ENCODE measurements at places on chromosomes 4 and X.

DNA sequence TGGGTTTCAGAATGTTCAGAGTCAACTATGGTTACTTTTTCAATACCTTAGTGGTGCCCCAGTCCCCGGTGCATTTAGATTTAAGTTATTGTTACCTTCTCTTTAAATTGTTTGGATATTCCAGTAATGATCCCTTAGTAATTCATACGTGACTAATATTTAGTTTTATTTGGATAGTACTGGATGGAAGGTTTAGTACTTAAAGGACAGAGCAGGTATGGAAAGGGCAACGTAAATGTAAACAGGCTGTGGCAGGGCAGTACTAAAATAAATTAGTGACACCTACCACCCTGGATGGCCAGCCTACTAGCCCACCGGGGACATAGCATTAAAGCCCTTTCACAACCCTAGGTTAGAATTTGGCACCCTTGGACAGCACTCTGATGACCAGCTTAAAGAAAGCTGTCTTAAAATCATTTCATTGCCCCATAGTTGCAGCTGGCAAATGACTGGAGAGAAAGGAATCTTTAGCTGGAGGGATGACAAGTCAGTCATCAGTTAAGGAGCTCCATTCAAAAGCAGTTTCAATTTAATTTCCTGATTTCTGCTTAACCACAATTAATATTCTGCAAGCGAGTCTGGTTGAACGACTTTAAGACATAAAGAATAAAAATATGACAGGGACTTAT lies 16.4 kb downstream of the PLP1 start:
- no peak for DNase-seq

- DNase-seq, result peak; percentile 75
Observed at GRCh38 chrX:13092455-13092941, 48.1 kb upstream of the FAM9C start.

- no peak for DNase-seq
Observed at GRCh38 chr4:81604683-81605218, 133.0 kb upstream of the RASGEF1B start.

DNA sequence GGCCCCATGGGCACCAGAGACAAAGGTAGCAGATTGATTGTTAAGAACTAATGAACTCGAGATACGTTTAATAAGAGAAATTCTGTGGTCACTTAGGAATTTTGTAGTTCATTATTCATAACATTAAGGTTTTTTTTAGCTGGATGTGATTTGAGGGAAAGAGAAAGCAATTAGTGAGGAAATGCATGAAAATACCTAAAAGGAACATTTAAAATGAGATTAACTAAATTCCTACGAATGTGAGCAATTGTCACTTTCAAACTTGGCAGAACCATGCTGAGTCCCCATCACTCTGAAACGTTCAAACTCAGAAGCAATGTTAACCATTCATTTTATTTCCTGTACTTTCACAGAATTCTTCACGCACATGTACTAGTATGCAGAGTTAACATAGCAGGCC lies 5.9 kb downstream of the PRMT9 start:
- DNase-seq, result no peak

DNA sequence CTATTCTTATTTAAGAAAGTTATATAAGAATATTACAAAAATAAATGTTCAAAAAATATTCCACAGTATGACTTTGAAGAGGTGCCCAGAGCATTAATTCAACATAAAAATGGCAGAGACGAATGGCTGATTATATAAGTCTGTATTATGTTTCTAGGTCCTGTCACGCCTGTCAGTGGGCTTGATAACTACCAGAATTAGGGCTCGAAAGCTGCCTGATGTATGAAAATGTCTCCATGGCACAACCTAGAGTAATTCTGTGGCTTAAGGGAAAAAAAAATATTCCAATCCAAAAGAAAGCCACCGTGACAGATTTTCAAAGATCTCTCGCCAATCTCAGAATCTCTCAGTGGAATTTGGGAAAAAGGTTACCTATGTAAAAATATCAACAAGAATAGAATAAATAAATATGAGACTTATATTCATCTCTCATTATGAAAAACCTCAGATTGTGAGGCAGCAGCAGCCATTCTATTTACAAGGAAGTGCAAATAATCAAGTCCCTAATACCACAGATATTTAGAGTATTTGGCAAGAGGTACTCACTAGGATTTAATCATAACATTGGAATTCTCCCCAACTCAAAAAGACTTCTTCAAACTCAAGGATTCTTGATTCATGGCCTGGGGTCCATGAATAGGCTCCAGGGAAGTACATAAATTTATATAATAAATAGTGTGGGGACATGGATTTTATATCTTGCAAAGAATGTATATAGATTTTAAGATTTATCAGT lies 489.1 kb upstream of the INTU start:
- DNase-seq, result no peak

DNA sequence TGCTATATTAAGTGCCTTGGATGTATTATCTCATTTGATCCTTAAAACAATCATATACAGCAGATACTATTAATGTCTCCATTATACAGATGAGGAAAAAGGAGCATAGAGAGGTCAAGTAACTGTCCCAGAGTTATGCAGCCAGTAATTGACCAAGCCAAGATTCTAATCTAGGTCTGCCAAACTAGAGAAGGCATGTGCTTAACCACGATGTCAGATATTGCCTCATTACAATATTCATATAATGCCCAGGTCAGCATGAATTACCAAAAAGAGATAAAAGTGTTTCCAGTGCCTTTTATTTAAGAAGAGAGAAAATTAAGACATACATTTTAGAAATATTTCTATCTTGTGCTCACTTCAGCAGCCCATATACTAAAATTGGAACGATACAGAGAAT lies 7.1 kb downstream of the ARHGEF6 start:
- DNase-seq, result no peak

DNA sequence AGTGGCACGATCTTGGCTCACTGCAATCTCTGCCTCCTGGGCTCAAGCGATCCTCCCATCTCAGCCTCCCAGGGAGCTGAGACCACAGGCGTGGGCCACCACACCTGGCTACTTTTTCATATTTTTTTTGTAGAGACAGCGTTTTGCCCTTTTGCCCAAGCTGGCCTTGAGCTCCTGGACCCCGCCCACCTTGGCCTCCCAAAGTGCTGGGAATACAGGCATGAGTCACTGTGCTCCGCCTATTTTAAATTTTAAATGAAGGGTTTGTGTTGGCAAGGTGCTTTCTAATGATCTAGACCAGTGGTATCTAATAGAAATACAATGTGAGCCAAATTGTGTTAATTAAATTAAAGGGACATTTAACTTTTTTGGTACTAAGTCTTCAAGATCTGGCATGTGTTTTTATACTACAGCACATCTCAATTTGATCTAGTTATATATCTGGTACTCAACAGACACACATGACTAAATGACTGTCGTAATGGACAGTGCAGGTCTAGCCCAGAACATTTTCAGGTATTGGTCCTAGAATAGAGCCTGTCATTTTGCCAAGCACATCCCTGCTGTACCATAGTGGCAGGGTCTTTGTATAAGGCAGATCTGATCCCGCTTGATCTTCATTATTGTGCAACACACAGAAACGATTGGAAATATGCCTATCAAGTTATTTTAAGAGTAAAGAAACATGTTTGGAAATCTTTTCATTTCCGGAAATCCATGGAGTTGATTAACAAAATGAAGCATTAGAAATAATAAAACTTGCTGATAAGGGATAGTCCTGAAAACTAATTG lies 7.3 kb downstream of the PGK1 start:
- no peak for DNase-seq

- no peak for DNase-seq
Observed at GRCh38 chr4:36281384-36282106, at the start of gene DTHD1. Gene DTHD1, plus strand, starts transcription at chr4:36281616. Its CDS starts 143 bp downstream, at chr4:36281759.

GRCh38 chrX:53882331-53882730 lies 161.9 kb downstream of the PHF8 start:
- DNase-seq, result no peak

GRCh38 chr4:186924723-186925122 lies 201.1 kb upstream of the FAT1 start:
- DNase-seq, result no peak

DNA sequence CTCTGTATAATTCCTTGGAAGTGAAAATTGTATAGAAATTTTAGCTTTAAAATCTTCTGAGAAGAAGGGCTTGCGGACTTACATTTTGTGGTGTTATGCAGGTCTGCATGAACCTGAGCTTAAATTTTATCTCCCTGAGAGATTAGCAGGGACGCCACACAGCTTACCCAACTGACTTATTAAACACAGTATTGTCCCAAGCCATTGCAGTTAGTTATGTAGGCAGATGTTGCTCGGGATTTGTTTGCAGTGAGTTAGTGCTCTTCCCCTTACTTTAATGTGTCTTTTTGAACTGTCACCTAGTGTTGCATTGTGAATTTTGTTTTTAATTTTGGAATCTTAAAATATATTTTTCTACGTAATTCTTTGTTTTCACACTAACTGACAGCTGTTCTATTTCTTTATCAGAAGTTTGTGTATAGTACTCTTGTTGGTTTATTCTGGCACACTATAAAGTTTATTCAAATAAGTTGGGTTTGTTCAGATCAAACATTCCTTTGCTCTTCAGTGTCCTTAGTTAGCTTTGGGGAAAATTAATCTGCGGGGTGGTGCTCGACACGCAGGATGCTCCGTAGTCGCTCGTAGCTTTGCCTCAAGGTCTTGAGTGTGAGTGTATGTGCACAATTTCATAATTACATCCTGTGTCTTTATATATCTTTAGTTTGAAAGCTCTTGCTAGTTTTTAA lies 145.4 kb downstream of the STIM2 start:
- no peak for DNase-seq

DNA sequence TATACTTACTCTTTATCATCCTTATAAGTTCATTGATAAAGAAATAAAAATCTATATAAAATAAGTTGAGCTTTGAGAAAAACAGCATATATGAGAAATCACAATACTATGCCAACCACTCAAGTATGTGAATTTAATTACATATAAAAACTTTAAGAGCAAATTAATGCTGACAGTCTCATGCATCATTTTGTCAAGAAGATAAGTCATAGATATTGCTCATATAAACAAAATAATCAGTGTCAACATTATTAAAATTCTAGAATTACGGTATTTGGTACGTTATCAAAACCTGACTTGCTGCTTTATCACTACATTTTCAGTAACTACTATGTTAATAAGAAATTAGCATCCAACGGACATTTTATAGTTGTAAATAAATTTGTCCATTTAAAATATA lies 111.2 kb downstream of the FBXO8 start:
- no peak for DNase-seq

- DNase-seq, result no peak
Observed at GRCh38 chrX:40385256-40385655, 195.5 kb upstream of the ATP6AP2 start.

DNA sequence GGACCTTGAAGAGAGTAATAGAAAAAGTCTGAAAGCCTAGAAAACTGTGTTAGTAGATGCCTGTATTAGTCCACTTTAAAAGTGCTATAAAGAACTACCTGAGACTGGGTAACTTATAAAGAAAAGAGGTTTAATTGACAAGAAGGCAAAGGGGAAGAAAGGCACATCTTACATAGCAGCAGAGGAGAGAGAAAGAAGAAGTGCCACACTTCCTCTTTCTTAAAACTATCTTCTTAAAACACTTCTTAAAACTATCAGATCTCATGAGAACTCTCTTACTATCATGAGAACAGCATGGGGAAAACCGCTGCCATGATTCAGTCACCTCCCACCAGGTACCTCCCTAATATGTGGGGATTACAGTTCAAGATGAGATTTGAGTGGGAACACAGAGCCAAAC lies 18.8 kb upstream of the COL25A1 start:
- no peak for DNase-seq

GRCh38 chr4:77413766-77414165 lies 191.9 kb upstream of the CXCL13 start:
- no peak for DNase-seq

DNA sequence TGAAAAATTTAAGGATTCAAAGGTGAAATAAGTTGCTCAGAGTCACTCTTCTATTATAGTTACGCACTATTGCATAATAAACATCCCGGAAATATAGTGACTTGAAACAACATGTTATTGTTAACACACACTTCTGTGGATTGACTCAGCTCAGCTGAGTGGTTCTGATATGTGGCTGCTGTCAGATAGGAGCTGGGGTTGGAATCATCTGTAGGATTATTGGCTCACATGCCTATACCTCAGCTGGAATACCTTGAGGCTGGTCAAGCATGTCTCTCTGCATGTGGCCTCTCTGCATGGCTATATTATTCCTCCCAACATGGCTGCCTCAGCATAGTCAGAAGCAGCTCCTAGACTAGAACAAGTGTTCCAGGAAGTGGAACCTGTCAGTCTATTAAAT lies 486.7 kb upstream of the MAGEB2 start:
- DNase-seq, result no peak

DNA sequence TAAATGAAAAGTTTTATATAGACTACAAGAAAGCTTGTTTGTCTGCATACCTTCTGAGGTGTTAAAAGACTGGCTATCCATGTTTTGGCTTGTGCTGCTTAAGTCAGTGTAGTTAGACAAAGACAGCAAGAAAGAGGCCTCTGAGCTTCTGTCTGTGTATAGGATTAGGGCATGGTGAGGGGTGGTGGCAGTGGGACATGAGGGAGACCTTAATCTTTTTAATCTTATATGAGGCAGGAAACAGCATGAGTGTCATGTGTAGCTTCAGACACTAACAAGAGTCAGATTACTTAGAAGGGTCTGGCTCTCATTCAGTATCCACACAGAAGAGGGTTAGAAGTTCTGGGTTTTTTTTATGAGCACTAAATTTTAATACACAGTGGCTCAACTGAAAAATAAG lies 213.3 kb downstream of the GABRG1 start:
- DNase-seq, result no peak

GRCh38 chrX:38515291-38515690 lies 46.1 kb upstream of the TSPAN7 start:
- DNase-seq, result no peak

DNA sequence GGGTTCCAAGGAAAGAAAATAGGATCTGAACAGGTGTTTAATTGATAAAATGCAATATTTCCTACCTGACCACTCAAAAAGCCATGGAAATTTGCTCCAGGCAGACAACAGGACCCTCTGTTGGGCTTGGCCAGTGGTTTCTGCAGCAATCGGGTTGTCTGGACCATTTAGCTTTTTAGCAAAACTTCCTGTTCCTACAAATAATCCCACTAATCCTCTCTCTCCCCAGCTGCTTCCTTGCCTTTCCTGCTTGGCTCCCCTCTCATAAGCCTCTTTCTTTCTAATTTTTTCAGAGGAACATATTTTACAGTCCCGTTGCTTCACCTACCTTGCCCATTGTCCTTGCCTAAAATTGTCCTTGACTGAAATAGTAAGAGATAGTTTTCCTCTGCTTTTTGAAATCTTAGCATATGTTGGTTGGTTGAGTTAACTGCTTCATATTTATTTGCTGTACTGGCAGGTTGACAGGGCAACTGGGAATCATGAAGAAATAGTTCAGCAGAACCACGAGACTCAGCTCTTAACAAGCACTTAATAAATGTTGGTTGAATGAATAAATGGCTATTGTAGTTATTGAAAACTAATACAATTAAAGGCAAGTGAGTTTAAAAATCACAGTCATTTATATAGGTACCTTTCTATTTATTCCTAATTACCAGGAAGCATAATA lies 259.8 kb downstream of the KCNIP4 start:
- no peak for DNase-seq

GRCh38 chr4:156085100-156085499 lies 131.4 kb upstream of the CTSO start:
- DNase-seq, result no peak

- DNase-seq, result no peak
Observed at GRCh38 chr4:52979020-52979419, 116.9 kb downstream of the RASL11B start.
